ENCODE measurements at places on chromosomes 12 and 14.
A peak's percentile ranks its signal among the peaks of the same experiment; 100 is the strongest.

- DNase-seq: no peak
Observed at GRCh38 chr12:21801522-21802288, 27.2 kb upstream of the KCNJ8 start.

- DNase-seq: no peak
Observed at GRCh38 chr14:105080161-105080560, 14.9 kb upstream of the GPR132 start.

- no peak for DNase-seq
Observed at GRCh38 chr14:96889091-96889490, 91.9 kb downstream of the VRK1 start.

DNA sequence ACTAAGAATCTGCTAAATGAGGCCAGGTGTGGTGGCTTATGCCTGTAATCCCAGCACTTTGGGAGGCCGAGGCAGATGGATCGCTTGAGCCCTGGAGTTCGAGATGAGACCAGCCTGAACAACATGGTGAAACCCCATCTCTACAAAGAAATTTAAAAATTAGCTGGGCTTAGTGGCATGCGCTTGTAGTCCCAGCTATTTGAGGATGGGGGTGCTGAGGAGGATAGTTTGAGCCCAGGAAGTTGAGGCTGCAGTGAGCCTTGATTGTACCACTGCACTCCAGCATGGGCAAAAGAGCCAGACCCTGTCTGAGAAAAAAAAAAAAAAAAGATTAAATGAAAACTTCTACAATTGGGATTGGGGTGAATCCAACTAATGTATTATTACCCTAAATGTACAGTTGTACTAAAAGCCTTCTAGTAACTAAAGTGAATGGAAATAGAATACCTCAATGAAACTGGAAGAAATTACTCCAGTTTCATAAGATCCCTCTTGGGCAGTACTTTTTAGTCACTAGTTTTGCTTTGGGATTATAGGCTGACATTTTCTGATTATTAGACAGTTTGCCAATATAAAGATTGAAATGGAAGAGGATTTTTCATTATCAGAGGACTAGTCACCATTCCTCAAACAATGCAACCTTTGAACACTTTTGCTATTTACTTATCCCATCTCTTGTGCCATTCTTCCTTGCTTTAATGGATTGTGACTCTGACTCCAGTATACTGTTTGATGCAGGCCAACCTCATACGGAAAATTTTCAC lies 14.3 kb downstream of the COCH start:
- no peak for DNase-seq

- no peak for DNase-seq
Observed at GRCh38 chr12:122406701-122407164, 15.7 kb downstream of the CLIP1 start.

- no peak for DNase-seq
Observed at GRCh38 chr12:46493150-46493833, 120.7 kb upstream of the SLC38A2 start.

- DNase-seq: no peak
Observed at GRCh38 chr12:13093848-13094220, 9.6 kb downstream of the GSG1 start.

DNA sequence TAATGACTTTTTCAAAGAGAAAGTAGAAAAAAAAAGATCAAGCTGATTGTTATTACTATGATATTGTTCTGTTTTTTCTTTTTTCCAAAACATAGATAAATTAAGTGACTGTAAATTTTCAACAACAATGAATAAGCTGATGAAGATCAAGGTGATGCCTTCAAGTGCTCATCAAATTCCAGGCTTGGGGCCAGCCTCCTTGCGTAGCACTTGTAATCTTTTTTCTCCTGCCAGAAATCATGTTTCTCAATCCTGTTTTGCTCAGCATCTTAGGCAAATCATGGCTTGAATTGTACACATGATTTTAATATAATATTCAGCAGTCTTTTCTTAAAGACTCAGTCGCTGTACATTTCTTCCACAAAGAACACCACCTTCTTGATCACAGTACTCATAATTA lies 333.2 kb downstream of the NPAS3 start:
- DNase-seq: no peak

- DNase-seq: no peak
Observed at GRCh38 chr14:23430723-23431085, 4.8 kb downstream of the MYH7 start.

GRCh38 chr14:61268812-61269211 lies 12.3 kb downstream of the TMEM30B start:
- no peak for DNase-seq

- DNase-seq: peak; percentile 79
Observed at GRCh38 chr14:103078420-103078749, 5.6 kb upstream of the LBHD2 start.

GRCh38 chr12:106284358-106285105 lies 18.0 kb upstream of the TCP11L2 start:
- no peak for DNase-seq

- no peak for DNase-seq
Observed at GRCh38 chr14:101707863-101708620, 53.5 kb upstream of the PPP2R5C start.

DNA sequence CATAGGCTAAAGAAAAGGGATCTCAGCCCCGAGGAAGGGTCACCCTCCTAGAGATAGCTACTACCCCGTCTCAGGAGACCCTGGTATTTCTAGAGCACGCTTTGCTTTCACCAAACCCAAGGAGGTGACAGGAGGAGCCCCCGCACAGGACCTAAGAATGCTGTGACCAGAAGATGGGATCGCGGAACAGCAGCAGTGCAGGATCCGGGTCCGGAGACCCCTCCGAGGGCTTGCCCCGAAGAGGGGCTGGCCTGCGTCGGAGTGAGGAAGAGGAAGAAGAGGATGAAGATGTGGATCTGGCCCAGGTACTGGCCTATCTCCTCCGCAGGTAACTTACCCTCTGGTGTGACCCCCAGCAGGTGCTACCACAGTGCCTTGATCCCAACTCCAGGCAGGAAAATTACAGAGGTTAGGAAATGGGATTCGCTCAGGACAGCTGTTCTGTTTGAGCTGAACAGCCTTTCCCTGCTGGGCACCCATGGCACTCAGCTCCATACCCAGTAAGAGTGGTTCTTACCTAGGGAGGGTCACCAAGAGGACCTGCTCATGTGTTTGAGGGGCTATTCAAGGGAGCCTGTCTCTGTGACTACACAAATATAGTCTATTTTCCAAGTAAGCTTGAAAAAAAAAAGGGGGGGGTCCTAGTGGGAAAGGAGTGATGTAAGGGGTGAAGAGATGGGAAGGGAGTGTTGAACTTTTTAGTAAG lies 826 bp upstream of the NRL start:
- no peak for DNase-seq

DNA sequence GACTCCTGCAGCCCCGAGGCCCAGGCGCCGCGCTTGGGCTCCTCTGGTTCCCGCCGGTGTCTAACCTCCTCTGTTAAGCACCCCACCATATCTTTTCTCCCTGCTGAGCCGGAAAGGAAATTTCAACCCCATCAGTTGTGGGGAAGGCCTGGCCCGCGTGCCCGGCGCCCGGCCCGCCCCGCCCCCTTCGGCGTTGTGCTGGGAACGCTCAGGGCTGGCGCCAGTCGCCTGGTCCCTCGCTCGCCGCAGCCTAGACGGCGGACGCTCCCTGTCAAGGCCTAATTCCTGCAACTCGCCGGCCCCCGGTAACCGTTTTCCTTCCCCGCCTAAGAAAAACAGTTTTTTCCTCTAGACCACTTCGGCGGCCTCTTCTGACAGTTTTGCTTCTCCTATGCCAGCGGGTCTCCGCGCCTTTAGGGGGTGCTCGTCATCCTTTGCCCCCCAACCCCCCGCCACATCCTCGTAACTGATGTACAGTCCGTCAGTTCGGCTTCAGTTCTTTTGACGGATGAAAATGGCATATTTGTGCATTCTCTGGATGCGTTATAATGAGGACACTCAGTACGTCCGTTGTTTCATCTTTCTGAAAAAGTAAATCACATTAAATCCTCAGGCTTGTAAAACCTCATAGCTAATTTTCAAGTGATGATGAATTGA lies 506 bp upstream of the NAP1L1 start:
- no peak for DNase-seq

GRCh38 chr12:46354111-46354801 lies 18.3 kb downstream of the SLC38A2 start:
- DNase-seq: no peak

DNA sequence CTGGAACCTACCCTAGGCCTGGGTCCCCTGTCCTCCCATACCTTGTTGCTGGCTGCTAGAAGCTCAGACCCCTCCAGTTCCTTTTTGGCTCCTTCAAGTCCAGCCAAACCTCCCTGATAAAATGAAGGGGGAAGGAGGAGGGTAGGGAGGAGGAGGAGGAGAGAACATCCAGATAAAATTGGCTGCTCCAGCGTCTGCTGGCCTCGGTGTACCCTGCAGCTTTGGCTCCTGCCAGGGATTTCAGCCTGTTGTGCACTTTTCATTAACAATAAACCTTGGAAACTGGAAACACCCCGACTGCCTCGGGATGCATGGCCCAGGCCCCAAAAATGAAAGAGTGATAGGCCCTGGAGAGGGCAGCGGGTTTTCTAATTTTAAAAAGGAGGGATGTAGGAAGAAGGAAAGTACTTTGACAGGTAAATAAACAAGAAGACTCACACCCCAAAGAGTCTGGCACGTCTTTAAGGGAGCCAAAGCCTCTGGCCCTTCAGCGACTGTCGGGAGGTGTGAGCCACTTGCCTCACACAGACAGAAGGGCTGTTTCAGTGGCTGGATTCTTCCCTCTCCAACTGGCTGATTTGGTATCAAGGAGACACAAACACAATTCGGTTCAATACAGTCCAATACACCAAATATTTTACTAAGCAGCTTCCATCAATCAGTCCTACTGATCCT lies 49.8 kb downstream of the NUAK1 start:
- no peak for DNase-seq

GRCh38 chr14:51828017-51828797 lies 32.2 kb upstream of the GNG2 start:
- DNase-seq: no peak

DNA sequence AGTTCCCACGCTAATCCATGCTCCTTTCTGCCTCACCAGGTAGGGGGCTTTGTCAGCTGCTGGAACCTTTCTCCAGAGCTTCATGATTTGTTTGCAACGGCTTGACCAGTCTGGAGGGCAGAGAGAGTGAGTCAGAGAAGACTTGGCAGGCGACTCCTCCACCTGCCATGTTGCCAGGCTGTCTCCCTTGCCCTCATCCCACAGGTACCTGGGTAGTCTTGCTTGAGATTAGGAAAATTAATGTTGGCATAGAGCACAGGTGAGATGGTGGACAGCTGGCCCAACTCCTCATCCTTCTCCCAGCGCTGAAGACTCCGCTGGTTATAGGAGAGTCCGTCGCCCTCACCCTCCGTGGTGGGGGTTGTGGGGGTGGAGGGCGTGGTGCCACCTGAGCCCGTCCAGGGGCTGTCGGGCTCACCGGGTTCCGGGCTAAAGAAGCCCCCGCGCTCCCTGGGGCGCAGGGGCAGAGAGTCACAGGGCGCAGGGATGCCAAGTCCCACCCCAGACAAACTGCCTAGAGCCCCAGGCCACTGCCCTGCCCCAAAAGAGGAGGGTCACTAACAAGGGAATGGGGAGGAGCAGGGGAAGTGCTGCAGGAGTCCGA lies 18.6 kb downstream of the KMT2D start:
- DNase-seq: no peak

- no peak for DNase-seq
Observed at GRCh38 chr12:115528466-115528865, 749.0 kb downstream of the MED13L start.

DNA sequence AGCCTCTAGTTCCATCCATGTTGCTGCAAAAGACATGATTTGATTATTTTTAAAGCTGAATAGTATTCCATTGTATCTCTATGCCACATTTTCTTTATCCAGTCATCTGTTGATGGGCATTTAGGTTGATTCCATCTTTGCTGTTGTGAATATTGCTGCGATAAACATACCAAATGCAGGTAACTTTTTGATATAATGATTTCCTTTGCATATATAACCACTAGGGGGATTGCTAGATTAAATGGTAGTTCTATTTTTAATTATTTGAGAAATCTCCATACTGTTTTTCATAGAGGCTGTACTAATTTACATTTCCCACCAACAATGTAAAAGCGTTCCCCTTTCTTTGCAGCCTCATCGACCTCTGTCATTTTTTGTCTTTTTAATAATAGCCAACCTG lies 342.5 kb downstream of the MDGA2 start:
- no peak for DNase-seq

DNA sequence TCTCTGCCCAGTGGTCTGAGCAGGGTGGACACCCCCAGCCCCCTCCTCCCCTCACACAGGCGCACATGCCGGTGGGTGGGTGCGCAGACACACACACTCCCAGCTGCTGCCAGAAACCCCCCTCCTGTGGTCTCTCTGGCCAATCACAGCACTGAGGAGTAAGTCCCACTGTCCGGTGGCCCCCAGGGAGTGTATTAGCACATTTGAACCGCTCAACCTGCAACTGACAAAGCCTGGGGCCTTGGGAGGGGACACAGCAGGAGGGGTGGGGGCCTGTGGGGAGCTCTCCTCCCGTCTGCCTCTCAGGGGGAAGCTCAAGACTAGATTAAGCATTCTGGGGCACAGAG lies 11.7 kb downstream of the FIGNL2 start:
- no peak for DNase-seq

DNA sequence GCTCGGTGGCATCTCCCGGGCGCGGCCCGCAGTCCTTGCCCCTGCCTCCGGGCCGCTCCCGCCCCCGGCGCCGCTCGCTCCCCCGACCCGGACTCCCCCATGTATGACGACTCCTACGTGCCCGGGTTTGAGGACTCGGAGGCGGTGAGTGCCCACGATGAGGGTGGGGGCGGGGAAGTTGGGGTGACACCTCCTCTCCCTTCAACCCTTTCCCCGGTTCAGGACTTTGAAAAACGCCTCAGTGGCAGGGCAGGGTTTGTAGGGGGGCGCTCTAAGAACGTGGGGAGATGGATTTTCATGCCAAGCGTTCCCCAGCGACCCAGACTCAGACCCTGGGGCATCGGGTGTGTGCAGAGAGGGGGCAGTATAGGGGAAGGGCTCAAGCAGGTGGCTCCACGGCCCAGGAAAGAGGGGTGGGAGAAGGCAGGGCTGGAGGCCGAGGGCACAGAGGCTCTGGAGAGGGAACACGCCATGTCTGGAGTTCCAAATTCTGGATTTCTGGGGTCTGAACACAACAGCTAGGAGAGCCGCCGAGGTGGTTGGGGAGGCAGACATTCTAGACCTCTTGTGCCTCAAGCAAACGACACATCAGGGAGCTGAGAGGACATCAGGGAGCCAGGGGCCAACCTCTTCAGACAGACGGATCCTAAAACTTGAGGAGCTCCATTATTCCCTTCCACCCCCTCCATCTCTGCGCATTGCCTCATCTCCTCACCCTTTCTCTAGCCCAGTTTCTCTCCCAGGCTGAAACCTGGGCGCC lies 715 bp downstream of the CACNB3 start:
- no peak for DNase-seq

- no peak for DNase-seq
Observed at GRCh38 chr14:41137741-41138140, 468.9 kb upstream of the LRFN5 start.

DNA sequence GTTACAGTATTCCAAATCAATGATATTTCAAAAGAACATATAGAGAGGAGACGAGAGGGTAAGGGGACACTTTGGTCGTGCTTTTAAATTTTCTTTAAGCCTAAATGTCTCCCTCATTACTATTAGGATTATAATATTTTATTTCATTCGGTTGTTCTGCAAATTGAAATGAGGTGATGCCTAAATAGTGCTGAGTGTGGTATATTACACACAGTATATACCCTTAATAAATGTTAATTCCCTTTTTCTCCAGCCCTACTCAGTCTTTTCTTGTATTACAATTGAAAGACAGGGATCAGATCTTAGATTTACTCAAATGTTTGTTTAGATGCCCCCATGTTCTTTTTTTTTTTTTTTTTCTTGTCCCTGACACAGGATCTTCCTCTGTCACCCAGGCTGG lies 7.7 kb downstream of the SNAPC1 start:
- no peak for DNase-seq
